Left kidney (tissue), 8 donors: ENCODE measurements at places on chromosomes 11 and 22. TPM values are rescaled to one million over a fixed set of nuclear protein-coding genes. Genes with fewer than 3 reads are reported as not detected.

- DNase-seq = no peak
Observed at GRCh38 chr22:46674906-46675305, 54.7 kb downstream of the GRAMD4 start.

DNA sequence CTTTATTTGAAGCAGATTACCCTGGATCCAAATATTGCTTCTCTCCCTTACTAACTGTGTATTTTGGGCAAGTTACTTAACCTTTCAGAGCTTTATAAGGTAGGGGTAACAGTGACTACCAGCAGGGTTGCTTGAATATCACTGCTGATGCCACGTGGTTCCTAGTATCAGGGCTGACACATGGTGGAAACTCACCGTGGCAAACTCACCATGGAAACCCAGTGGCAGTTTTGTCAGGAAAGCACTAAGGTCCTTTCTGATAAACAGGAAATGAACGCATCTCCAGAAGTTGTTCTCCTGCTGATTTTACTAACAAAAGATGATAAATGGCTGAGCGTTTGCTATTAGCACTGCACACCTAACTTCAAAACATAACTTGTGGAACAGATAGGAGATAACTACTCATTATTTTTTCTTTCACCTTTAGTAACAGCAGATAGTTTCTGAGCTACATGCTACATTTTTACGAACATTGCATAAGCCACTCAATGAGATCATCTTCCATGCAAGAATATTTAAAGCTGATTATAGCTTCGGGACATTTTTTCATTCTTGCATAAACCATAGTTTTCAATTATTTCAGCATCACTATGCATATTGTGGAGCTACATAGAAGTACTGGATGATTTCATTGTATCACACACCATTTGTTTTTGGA lies 59.7 kb upstream of the RAG2 start:
- DNase-seq = no peak

The MS4A15 gene
- polyA plus RNA-seq = not detected

DNA sequence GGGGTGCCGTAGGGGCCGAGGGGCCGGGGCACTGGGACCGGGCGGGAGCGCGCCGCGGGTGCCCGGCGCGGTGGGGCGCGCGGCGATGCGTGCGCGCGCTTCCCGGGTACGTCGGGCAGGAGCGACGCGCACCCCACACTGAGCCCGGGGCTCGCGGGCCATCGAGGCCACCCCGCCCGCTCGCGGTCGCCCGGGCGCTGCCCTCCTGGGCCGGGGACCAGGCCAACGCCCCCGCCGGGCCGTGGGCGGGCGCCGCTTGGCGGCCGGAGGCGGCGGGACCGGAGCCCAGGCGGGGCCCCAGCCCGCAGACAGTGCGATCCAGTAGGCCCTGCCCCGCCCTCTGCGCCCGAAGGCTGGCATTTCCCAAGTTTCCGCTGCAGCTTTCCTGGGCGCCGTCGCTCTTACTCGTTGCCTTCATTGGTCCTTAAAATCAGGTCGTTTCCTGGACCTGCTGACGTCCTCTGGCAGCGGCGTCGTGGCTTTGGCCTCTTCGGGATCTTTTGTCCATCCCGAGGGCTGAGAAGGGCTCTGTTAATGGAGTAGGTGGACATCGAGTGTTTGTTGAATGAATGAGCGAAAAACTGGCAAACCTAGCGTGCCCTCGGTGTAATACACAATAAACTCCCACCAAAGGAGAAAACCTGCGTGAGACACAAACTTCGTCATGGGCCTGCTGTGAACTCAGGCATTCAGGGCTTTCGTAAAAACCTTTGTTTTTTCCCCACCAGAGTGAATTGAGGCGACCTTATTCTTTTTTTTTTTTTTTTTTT lies 638 bp downstream of the PARVA start:
- DNase-seq = peak; percentile 60

GRCh38 chr11:110159476-110159875 lies 66.3 kb downstream of the ZC3H12C start:
- DNase-seq = no peak

The OR52I1 gene
- polyA plus RNA-seq = not detected

The CDC42BPG gene
- 5.4 TPM for polyA plus RNA-seq

DNA sequence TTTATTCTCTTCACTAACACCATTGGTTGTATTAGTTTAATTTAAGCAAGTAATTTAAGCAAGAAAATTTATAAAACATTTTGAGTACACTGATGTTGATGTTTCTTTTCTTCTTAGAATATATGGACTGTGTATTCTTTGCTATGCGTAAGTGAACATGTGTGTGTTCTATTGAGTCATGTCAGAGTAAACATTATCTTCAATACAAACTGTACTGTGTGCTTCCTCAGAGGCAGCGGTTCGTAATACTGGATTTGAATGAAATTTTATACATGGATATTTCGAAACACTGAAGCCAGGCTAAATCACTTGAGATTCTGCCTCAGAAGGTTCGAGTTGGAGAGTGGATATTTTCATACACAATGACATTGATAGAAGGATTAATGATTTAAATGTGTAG lies 452.6 kb downstream of the LUZP2 start:
- DNase-seq = no peak

- no peak for DNase-seq
Observed at GRCh38 chr22:50529416-50529896, 356 bp downstream of the TYMP start.

DNA sequence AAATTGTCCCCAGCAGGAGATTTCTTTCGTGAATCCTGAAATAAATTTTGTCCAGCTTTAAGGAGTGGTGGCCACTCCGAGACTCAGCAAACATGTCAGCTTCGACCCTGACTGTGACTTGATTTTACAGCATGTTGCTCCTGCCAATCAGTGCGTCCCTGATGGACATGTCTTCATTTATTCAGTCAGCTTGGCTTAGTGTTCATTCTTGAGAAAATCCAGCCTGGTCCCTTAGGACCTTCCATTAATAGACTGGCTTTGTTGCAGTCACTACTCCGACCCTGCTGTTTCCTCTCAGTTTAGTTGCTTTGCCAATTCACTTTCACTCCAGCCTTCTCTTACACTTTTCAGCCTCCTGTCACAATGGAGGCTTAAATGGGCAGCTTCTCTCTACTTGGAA lies 30.5 kb downstream of the TMPRSS5 start:
- DNase-seq = no peak

- DNase-seq = no peak
Observed at GRCh38 chr22:43088627-43088983, 586 bp downstream of the TTLL1 start.

GRCh38 chr22:20218326-20218872 lies 49.7 kb downstream of the RTN4R start:
- no peak for DNase-seq

The SLC5A12 gene
- 57.3 TPM for polyA plus RNA-seq

The CNTF gene
- 2.0 TPM for polyA plus RNA-seq

GRCh38 chr11:64519541-64519940 lies 71.5 kb upstream of the SLC22A12 start:
- DNase-seq = no peak

DNA sequence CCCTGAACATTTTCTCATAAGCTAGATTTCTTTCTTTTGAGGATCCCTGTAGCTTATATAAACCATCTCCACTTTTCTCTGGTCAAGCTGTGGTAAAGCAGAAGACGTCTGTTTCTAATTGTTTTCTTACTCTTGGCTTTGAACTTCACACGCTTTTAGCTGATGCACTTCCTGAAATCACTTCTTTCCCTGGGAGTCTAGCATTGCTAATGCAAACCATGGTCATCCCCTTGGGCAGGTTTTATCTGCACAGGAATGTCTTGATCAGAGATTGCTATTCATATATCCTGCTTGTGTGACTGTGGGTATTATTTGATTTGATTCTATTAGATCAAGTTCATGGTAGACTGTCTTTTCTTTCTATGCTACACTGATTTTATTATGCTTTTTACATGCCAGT lies 199.2 kb upstream of the POU2AF2 start:
- no peak for DNase-seq
